Neural crest cell (in vitro differentiated cells): ENCODE measurements at places on chromosomes 11 and 22.
A peak's percentile ranks its signal among the peaks of the same experiment; 100 is the strongest.

- no peak overlapping the region for H3K4me3 ChIP-seq
- DNase-seq: no peak
- H3K36me3 ChIP-seq: no peaks in the 10 kb centered on the region
- H3K27ac ChIP-seq: peak overlapping the region; percentile 43
- H3K27me3 ChIP-seq: peaks cover 21% of the 10 kb centered on the region
These were observed 11.9 kb upstream of the CERK start for GRCh38 chr22:46749682-46750529.

- no peak for DNase-seq
- no peak overlapping the region for H3K27ac ChIP-seq
- H3K4me1 ChIP-seq: peaks cover 5% of the 10 kb centered on the region
- no peak overlapping the region for H3K4me3 ChIP-seq
- no peaks in the 10 kb centered on the region for H3K27me3 ChIP-seq
These were observed 98.2 kb downstream of the RDX start for GRCh38 chr11:110198031-110198729.

DNA sequence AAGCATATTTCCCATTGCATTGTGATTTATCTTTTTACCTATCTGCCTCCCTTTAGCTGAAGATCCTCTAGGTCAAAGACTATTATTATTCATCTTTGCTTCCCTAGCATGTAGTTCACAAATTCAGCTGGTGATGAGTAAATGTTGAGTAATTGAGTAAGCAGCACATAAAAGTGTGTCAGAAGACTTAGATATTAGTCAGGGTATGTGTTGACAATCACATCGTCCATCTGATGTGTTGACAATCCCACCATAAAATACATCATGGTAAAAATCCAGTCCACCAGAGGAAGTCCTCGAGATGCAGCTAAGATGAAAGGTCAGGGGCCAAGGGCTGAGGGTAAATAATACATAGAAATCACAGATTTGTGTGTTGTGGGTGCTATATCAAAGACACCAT, 22.9 kb upstream of the ABTB2 start:
- H3K4me3 ChIP-seq: no peak overlapping the region
- no peak for DNase-seq
- no peak overlapping the region for H3K27ac ChIP-seq
- no peaks in the 10 kb centered on the region for H3K27me3 ChIP-seq

- no peak overlapping the region for H3K27ac ChIP-seq
- H3K4me1 ChIP-seq: peaks cover 4% of the 10 kb centered on the region
- DNase-seq: no peak
- H3K4me3 ChIP-seq: no peak overlapping the region
- no peaks in the 10 kb centered on the region for H3K36me3 ChIP-seq
These were observed 51.4 kb upstream of the DDI1 start for GRCh38 chr11:103985041-103985440.

DNA sequence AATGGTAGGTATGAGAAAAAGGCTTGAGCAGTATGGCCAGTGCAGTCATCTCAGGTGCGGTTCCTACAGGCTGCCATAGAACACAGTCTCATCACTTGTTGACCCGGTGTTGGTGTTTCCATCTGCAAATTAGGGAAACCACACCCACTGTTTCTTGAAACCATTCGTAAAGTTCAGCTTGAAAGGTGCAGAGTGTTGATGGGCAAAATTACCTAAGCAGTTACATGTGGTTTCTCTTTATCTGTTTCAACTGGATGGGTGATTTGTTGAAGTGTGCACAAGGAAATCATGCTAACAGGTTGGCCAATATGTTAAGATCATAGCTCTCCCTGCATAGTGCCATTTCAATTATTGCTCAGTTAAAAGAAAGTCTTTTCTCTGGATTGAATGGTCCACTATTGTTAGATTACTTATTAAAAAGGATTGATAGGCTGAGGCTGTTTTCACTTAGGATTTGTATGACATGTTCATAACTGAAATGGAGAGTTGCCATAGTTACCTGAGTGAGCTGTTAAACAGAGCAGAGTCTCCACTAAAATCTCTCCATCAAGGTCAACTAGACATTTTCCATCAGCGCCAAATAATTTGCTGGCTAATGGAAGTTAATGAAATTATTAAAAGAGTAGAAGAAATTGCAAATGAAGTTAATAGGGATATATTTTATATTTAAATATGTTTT, 203.1 kb upstream of the MTMR2 start:
- H3K4me3 ChIP-seq: no peak overlapping the region
- H3K27ac ChIP-seq: no peak overlapping the region
- peaks cover 62% of the 10 kb centered on the region for H3K4me1 ChIP-seq
- H3K27me3 ChIP-seq: no peaks in the 10 kb centered on the region

DNA sequence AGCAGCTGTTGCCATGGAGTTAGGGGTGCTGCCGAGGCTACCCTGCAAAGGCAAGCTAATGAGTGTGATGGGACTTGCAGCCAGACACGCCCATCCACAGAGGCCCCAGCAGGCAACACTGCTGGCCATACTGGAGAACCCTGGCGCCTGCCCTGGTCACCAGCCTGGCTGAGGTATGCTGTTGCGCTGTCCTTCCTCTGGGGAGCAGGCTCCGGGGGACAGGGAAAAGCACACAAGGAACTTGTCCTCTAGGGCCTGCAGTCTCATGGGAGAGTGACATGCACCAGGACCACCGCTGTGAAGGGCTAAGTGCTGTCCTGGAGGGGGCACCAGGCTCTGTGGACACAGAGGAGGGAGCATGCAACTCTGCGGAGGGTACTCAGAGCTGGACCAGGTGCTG, 35.8 kb downstream of the TOM1 start:
- H3K27ac ChIP-seq: no peak overlapping the region
- DNase-seq: no peak
- no peaks in the 10 kb centered on the region for H3K4me1 ChIP-seq
- no peaks in the 10 kb centered on the region for H3K27me3 ChIP-seq
- no peak overlapping the region for H3K4me3 ChIP-seq

DNA sequence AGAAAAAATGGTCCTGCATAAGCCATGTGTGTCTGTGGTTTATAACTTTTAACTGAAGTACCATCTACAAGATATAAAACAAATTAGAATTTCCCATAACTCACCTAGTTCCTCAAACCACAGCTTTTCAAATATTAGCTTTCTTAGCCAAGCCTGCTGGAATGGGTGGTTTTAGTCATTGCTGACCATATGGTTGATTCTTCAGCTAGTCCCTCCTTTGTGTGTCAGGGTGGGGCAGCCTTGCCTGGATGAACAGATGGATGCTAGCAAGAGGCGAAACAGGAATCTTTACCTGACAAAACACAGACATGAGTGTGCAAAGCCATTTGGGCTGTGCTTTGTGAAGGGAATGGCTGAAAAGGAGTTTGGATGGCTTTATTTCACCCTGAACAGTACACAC, 6.9 kb upstream of the B3GNT6 start:
- peaks cover 17% of the 10 kb centered on the region for H3K27me3 ChIP-seq
- no peak for DNase-seq
- no peak overlapping the region for H3K27ac ChIP-seq
- H3K4me1 ChIP-seq: no peaks in the 10 kb centered on the region

DNA sequence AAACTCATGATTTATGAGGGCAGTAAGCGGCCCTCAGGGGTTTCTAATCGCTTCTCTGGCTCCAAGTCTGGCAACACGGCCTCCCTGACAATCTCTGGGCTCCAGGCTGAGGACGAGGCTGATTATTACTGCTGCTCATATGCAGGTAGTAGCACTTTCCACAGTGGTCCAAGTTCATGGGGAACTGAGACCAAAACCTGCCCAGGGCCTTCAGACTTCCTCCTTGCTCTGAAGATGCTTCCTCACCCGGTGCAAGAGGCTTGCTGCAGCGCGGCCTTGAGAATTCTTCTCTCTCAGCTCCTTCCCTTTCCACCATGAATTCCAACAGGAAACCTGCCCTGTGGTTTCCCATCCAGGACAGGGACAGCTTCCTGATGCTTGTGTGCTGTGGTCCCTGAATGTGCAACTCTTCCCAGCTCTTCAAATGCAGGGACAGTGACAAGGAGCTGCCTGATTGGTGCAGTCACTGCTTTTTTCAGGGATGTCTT, 53.9 kb downstream of the GGTLC2 start:
- no peaks in the 10 kb centered on the region for H3K4me1 ChIP-seq
- no peak overlapping the region for H3K27ac ChIP-seq
- H3K27me3 ChIP-seq: peaks cover 56% of the 10 kb centered on the region
